Temporal lobe (tissue), 4 donors: ENCODE measurements at places on chromosomes 1 and 21. TPM values are rescaled to one million over a fixed set of nuclear protein-coding genes. Genes with fewer than 3 reads are reported as not detected.

PM20D1 gene
- total RNA-seq: under 0.01 TPM

IGSF5 gene
- 0.25 TPM for total RNA-seq

COL11A1 gene
- 27.3 TPM for total RNA-seq

PLPPR4 gene
- 134 TPM for total RNA-seq

CDKN2C gene
- total RNA-seq: 3.9 TPM

EBNA1BP2 gene
- 37.9 TPM for total RNA-seq

LRRC53 gene
- total RNA-seq: under 0.01 TPM

CLDN17 gene
- total RNA-seq: not detected

PALMD gene
- 41.8 TPM for total RNA-seq

MYOM3 gene
- total RNA-seq: under 0.01 TPM

CACNA1S gene
- under 0.01 TPM for total RNA-seq

UBXN10 gene
- 3.7 TPM for total RNA-seq

NBPF6 gene
- not detected for total RNA-seq

GBP5 gene
- 0.25 TPM for total RNA-seq

B3GALT5 gene
- total RNA-seq: 0.74 TPM

SMYD3 gene
- 24.8 TPM for total RNA-seq

CCDC30 gene
- total RNA-seq: 12.0 TPM

PAX7 gene
- not detected for total RNA-seq

CYP2J2 gene
- total RNA-seq: 0.49 TPM

FHL3 gene
- 5.2 TPM for total RNA-seq

C2CD4D gene
- not detected for total RNA-seq

DCDC2B gene
- total RNA-seq: not detected

SPATA21 gene
- total RNA-seq: not detected

LRRC71 gene
- 0.25 TPM for total RNA-seq

CHRM3 gene
- 21.4 TPM for total RNA-seq

ENTREP3 gene
- total RNA-seq: 4.4 TPM

HNRNPCL2 gene
- not detected for total RNA-seq

CLCA1 gene
- not detected for total RNA-seq

PLA2G2D gene
- total RNA-seq: not detected

OPTC gene
- total RNA-seq: not detected

EFNA1 gene
- total RNA-seq: 2.7 TPM

FCMR gene
- 0.25 TPM for total RNA-seq

CDC7 gene
- 20.4 TPM for total RNA-seq

TNFRSF8 gene
- not detected for total RNA-seq

E2F2 gene
- 0.74 TPM for total RNA-seq

CBR1 gene
- total RNA-seq: 15.0 TPM

NTMT2 gene
- 0.49 TPM for total RNA-seq

CD52 gene
- total RNA-seq: not detected

OLFML2B gene
- 1.2 TPM for total RNA-seq

LEPR gene
- total RNA-seq: 14.0 TPM

SLC9C2 gene
- total RNA-seq: 1.2 TPM

IVL gene
- under 0.01 TPM for total RNA-seq

LCE2A gene
- not detected for total RNA-seq

CRABP2 gene
- total RNA-seq: 7.1 TPM

OR14K1 gene
- not detected for total RNA-seq

KRTAP25-1 gene
- total RNA-seq: not detected

OR14A2 gene
- total RNA-seq: not detected

CD2 gene
- not detected for total RNA-seq

ITGB2 gene
- 3.4 TPM for total RNA-seq

C8B gene
- total RNA-seq: not detected
